ENCODE measurements at places on chromosomes 12 and 14.
A peak's percentile ranks its signal among the peaks of the same experiment; 100 is the strongest.

DNA sequence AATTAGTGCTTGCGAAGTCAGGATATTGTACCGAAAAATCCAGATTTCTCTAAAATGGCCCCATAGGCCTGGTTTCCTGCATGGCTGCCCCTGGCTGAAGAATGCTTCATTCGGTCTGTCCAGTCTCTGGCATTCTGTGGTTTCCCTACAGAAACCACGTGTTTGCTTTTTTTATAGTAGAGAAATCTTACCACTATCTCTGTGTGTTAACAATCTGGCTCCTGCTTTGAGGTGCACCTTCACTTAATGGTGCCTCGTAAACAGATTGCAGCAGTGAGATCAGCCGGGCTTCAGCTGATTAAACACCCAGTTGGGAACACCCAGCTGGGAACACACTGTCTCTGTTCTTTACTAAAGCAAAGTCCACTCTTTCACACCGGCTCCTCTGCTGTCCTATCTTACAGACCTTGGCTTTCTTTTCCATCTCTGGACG lies 6.7 kb upstream of the DNAAF2 start:
- peak; percentile 2 for DNase-seq

DNA sequence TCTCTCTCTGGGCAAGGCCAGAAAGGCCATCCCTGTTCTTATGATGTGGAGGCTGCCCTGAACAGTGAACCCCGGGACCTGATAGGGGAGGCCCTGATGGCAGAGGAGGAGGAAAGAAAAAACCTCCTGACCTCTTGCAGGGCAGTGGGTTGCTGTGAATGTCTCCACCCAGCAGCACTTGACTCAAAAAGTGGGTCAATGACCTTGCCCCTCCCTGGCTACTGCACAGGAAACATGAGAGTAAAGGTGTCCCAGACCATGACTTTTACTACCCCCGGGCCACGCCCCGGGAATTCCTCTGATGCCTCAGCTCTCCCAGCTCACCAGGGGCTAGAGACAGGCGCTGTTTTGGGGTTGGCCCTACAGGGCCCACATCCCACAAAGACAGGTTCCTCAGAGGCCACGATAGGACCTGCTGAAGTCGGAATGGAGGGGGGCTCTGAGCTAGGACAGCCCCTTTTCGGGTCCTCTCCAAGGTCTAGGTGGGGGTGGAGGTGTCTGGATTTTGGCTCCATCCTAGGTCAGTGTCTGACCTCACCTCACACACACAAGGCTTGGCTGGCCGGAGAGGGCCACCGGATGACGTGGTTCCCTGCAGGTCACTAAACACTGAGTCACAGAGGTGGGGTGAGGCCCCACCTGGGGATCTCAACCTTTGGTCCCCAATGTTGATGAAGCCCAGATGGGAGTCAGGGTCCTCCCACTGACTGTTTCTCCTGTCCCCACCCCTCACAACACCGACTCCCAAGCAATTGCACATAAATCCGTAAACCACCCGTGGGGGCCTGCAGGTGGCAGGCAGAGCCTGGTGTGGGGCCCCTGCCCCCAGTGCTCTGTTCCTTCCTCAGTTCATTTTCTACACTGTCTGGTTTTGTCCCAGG lies 1.6 kb downstream of the RHOF start:
- no peak for DNase-seq

- no peak for DNase-seq
Observed at GRCh38 chr14:69648480-69649451, 37.4 kb downstream of the SUSD6 start.

GRCh38 chr12:29220632-29221336 lies 71.7 kb downstream of the FAR2 start:
- DNase-seq, result no peak

GRCh38 chr12:12705838-12706520 lies 10.0 kb upstream of the GPR19 start:
- no peak for DNase-seq

DNA sequence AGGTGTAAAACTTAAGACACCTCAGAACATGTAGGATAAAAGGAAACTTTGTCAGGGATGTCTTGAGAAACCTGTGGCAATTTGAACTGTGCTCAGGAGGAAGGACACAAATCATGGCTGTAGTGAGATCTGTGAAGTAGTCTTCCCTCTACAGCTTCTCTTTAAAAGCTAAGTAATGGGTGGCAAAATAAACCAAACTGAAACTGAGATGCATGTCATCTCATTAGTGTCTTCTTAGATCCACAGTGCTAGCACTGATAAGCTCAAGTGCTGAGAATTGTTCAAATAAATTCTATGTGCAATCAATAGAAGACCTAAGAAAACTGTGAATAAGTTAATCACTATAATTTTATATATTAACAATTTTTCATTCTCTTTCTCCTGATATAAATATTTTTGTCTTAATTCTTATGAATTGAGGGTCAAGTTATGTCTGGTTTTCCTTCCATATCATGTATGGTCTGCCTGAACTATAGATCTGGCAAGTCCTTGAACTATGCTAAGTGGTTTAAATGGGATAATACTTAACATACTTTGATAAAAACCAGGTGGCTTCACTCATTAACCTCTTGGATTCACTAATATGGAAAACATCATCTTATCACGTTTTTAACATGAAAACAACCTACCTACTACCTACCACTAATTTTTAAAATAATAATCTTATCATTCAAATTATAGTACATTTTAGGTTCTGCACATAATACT lies 27.2 kb downstream of the SYT1 start:
- DNase-seq, result no peak

- peak; percentile 22 for DNase-seq
Observed at GRCh38 chr12:96034621-96035282, 635 bp downstream of the LTA4H start.

- DNase-seq, result no peak
Observed at GRCh38 chr14:31962920-31963319, 114.2 kb upstream of the ARHGAP5 start.

GRCh38 chr12:18684430-18684829 lies 53.4 kb downstream of the PLCZ1 start:
- no peak for DNase-seq

DNA sequence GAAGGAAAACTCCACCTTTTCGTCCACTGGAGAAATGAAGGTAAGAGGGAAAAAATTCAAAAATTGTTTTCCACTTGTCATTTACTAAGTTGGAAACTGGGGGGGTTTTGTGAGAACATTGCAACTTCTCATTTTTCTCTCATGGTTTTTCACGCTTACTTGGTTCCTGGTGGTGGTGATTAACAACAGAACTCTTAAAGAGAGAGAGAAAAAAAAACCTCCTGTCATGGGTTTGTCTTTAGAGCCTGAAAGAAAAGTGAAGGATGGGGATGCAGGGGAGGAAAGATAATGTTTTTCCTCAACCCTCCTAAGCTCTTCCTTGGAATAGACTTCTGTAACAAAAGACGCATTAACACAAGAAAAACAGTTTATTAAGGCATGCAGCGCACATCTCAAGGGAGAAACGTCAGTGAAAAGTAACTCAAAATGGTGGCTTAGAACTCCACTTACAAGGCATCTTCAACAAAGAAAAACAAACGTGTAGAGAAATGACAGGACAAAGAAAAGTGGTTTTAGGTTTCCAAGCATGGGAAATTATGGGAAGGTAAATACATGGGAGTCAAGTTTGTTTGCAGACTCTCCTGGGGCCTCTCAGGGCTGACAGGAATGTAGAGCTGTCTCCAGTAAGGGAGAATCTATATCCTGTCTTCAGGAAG lies 81.9 kb upstream of the ATF7IP start:
- DNase-seq, result no peak

DNA sequence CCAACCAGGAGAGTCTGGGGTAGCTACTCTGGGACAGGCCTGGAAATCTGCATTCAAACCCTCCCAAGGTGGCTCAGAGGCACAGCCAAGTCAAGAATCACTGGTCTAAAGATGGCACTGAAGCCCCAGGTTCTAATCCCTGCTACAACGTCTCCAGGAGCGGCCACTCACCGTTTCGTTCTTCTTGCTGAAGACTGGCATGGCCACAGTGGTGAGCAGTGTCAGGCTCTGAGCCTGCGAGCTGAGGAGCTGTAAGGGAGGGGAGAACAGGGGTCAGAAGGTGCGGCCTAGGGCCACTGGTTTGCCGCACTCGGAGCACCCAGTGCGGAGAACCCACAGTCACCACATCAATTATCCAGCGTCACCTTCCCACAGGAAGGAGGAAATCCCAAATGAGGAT lies 38.8 kb downstream of the CACNA2D4 start:
- DNase-seq, result no peak

GRCh38 chr14:93309427-93309966 lies 23.3 kb downstream of the BTBD7 start:
- no peak for DNase-seq

DNA sequence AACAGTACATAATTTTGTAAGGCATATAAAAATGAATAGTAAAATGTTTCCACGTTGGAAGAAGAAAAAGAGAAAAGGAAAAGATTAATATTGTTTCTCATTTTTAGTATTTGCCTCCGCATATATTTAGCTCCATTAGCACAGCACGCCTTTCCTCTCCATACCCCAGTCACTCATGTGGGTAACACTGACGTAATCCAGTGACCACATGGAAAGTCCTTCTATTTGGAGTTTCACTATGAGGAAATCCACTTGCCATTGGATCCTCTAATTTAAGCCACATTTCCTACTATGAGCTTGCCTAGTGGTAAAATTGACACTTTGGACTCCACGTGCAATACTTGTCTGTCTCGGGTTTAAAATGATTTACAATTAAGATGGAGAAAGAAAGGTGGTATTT lies 5.7 kb upstream of the SLCO1A2 start:
- no peak for DNase-seq
